ENCODE measurements at places on chromosomes 3 and 15.

- DNase-seq: no peak
These were observed 289.9 kb downstream of the SATB1 start for GRCh38 chr3:18135060-18135814.

- DNase-seq: no peak
These were observed 575.4 kb upstream of the GOLIM4 start for GRCh38 chr3:168671091-168671490.

- no peak for DNase-seq
These were observed 86.3 kb downstream of the TMEM108 start for GRCh38 chr3:133124511-133124910.

GRCh38 chr3:140927279-140928069 lies 14.2 kb upstream of the SLC25A36 start:
- DNase-seq: no peak

- DNase-seq: peak; percentile 79
These were observed 126.5 kb downstream of the FMN1 start for GRCh38 chr15:33068007-33068481.

- no peak for DNase-seq
These were observed 33.7 kb upstream of the VILL start for GRCh38 chr3:37956723-37957538.

DNA sequence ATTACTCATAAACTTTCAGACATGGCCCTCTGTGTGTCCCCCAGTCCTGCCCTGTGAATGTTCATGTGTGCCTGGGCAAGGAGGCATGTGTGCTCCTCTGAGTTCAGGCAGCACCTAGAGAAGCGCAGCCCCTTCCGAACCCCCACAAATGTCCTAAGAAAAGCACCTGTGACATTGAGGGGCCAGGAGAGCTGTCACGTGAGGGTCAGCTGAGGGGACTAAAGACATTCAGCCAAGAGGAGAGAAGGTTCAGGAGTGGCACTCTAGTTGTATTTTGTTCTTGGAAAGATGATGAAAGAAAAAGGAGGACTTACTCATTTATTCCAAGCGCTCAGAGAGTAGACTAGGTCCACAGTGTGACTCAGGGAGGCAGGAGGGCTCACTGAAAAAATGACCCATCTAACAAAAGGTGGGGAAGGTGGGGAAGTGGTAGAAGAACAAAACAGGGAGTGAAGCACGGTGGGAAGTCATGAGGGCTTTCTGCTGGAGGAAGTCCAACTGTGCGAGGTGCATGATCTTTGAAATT lies 28.1 kb upstream of the ELP6 start:
- DNase-seq: no peak

GRCh38 chr15:100775581-100776185 lies 103.9 kb upstream of the ALDH1A3 start:
- DNase-seq: no peak

- DNase-seq: no peak
These were observed 45.0 kb downstream of the ZNF860 start for GRCh38 chr3:32026593-32026992.

DNA sequence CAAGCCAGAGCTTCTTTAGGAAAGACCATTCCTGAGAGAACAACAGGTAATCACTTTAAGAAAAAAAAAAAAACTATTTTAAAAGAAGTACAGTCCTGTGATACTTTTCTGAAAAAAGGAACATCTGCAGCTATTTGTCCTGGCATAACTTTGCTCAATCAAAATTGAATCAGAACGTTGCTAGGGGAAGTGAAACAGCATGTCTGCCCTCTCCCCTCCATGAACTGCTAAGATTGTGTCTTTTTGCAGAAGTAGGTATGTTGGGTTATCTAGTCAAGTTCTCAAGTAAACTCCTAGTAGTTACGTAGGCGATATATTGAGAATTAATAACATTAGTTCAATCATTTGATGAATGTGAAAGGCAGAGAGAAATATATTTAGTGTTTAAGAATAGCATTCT lies 1013.3 kb downstream of the TUSC7 start:
- DNase-seq: no peak

GRCh38 chr3:11530153-11530721 lies 113.5 kb downstream of the VGLL4 start:
- DNase-seq: peak; percentile 76

DNA sequence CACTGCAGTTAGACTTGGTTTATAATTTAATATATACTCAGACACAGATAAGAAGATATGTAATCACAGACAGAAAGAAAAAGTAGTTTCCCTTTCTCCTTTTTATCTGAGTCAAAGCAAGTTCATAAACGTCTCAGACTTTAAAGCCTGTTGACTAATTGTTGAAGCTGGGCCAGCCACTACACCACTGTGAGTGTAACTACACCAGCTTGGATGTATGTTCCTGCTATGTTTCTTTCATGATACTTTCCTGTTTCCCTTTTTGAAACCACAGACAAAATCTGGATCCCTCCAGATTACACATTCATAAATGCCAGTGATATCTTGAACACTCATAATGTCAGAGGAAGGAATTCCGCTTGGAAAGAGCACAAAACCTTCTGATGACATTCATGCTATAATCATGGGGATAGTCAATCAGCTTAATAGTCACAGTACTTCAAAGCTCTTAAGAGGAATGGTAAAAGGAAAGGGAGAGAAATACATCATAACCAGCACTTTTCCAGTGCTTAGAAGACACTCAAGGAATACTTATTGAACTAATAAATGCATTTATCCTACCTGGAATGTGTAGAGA lies 32.0 kb downstream of the KCNMB2 start:
- no peak for DNase-seq

- no peak for DNase-seq
These were observed 553.8 kb downstream of the MAGI1 start for GRCh38 chr3:65484964-65485363.

- DNase-seq: no peak
These were observed 4.5 kb upstream of the PARP15 start for GRCh38 chr3:122572940-122573412.

DNA sequence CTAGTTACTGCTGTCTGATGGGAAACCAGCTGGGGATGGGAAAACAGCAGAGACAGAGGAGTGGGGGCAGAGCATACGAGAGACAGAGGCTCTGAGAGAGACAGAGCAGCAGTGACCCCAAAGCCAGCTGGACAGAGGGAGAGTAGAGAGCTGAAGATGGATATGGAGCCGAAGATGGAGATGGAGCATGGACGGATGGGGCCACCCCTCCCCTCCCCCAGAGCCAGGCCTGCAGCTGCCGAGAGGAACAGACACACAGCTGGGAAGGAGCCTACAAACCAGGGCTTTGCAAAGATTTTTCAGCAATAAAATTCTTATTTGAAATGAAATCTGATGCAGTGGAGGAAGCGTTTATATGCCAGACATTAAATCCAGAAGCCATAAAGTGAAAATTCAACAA lies 167.6 kb upstream of the LINGO1 start:
- DNase-seq: no peak

DNA sequence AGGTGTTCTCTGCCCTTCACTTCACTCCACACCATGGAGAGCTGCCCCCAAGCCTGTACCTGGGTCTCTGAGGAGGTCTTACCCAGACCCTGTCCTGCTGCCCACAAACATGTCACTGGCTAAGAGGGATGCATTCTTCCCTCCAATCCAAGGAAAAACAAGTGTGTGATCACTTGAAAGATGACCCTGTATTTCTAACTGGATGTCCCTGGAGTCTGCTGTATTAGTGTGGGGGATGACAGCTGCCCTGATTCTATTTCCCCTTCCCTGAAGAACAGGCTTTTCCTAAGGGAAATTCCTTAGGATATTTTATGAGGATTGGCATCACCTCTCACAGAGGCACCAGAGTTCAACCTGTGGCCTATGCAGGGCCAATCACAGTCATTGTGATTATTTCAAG lies 55.0 kb upstream of the GATA2 start:
- DNase-seq: no peak

DNA sequence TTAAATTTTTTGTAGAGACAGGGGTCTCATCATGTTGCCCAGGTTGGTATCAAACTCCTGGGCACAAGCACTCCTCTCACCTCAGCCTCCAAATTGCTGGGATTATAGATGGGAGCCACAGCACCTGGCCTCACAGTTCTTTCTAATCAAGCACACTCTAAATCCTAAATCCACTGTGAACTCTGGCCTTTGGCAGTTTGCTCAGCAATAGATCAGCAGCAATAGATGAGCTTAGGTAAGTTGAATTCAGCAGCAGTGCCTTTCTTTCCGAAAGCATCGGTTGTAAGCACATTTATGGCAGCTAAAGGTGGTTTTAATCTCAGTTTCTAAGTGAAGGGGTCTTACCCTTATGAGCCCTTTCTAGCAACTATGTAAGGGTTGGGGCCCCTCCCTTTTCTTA lies 16.6 kb downstream of the PDHB start:
- DNase-seq: no peak

GRCh38 chr15:80578206-80578595 lies 116.9 kb upstream of the ABHD17C start:
- DNase-seq: no peak

DNA sequence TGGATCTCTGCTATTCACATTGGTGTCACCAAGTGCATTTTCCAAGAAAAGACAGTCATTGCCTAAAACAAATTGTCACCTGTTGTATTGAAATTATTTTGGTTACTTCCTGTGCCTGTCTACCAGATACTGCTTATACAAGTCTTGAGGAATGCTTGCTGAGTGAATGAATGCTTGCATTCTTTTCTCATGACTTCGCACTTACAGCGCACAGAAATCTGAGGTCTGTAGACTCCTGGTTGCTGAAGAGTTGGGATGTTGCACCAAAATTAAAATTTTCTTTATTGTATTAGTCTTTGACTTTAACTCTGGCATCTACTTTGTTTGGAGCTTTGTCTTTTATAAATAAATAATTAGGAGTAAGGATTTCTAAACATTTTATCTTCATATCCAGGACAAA lies 28.4 kb downstream of the SH3GL3 start:
- peak; percentile 26 for DNase-seq

DNA sequence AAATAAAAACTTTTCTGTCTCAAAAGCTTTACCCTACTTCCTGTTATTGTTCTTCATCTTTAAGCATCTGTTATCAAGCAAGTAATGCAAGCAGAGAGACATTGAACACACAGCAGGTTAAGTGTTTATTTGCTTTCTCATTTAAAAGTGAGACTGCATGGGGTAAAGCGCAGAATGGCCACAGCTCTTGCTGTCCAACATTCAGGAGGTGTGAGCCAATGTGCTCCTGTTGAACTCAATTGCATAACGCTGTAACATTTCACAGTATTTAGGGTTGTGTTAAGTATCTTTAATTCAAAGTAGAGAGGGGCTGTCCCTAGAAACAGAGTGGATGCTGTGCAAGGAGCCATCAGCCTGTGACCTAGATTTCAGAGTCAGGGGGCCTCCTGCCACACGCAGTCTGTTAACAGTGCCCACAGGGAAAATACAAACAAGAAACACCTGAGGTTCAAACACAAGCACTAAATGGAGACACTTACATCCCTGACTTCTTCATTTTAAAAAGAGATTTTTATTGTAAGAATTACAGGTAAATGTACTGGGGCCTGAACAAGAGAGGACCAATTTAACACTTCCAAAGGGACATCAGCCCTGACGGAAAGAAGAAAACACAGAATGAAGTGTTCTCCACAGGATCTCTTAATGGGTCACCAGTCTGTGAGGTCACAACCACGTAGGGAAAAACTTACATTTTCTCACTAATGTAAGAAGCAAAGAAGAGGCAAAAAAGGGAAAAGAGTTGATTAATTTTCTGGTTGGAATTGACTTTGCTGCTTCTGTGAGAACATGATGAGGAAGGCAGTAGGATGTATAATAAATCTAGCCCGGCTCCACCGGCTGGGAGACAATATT lies 815.1 kb downstream of the VGLL3 start:
- no peak for DNase-seq

DNA sequence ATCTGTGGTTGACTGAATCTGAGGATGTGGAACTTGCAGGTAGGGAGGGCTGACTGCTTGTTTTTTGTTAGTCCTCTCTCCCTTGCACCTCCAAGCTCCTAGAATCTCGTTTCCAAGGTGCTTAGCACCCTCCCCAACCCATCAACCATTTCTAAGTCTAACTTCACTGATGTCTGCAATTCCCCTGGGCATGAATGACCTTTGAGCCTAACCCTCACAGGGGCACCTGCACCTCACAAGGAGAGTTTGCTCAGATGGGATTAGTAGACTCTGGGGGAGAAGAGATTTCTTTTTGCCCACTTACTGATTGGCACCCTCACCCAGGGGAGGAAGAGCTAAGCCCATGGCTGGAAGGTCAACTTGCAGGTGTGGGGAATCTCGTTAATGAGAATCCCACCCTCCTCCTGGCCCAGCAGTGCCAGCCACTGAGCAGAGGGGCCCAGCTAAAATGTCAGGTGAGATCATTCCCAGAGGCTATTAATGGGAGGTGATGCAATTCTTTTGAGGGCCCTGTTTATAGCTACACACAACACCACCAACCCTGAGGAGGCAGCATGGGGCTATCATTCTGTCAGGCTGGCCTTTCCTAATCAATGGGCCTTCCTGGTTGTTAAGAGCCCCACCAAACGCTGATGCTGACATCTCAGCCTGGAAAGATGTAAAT lies 81.6 kb upstream of the HERC1 start:
- DNase-seq: no peak

- DNase-seq: peak; percentile 80
These were observed 676 bp downstream of the TCF12 start for GRCh38 chr15:56919031-56919608.

DNA sequence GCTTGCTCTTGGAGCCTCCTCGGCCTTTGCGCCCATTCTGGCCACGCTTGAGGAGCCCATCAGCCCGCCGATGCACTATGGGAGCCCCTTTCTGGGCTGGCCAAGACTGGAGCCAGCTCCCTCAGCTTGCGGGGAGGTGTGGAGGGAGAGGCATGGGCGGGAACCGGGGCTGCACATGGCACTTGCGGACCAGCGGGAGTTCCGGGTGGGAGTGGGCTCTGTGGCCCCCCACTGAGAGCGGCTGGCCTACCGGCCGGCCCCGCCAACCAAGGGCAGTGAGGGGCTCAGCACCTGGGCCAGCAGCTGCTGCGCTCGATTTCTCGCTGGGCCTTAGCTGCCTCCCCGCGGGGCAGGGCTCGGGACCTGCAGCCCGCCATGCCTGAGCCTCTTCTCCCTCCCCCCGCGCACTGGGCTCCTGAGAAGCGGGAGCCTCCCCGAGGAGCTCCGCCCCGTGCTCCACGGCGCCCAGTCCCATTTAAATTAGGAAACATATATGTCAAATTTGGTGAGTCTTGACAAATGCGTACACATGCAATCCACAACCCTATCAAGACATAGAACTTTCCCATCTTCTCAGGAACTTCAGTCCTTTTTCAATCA lies 97.6 kb upstream of the CNTN3 start:
- no peak for DNase-seq

GRCh38 chr3:48684054-48684349 lies 1.7 kb downstream of the NCKIPSD start:
- no peak for DNase-seq
